LoVo (cell line): ENCODE measurements at places on chromosomes 6 and 20.

GRCh38 chr20:35702051-35702823 is 3.0 kb downstream of the ROMO1 start:
- no peak for DNase-seq

GRCh38 chr6:32393665-32394420 is 13.1 kb downstream of the BTNL2 start:
- no peak for DNase-seq

DNA sequence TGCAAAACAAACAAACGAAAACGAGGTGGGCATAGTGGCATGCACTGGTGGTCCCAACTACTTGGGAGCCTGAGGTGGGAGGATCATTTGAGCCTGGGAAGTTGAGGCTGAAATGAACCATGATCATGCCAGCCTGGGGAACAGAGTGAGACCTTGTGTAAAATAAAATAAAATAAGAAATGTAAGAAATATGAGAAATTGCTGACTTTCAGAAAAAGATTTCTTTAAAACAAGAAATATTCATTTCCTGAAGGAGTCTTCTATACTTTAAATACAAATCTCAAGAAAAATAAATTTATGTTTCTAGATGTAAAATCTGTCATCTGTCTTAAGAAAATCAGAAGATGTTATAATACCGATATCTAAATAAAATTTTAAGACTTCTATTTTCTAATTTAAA is 96.7 kb upstream of the ENPP5 start:
- no peak for DNase-seq

DNA sequence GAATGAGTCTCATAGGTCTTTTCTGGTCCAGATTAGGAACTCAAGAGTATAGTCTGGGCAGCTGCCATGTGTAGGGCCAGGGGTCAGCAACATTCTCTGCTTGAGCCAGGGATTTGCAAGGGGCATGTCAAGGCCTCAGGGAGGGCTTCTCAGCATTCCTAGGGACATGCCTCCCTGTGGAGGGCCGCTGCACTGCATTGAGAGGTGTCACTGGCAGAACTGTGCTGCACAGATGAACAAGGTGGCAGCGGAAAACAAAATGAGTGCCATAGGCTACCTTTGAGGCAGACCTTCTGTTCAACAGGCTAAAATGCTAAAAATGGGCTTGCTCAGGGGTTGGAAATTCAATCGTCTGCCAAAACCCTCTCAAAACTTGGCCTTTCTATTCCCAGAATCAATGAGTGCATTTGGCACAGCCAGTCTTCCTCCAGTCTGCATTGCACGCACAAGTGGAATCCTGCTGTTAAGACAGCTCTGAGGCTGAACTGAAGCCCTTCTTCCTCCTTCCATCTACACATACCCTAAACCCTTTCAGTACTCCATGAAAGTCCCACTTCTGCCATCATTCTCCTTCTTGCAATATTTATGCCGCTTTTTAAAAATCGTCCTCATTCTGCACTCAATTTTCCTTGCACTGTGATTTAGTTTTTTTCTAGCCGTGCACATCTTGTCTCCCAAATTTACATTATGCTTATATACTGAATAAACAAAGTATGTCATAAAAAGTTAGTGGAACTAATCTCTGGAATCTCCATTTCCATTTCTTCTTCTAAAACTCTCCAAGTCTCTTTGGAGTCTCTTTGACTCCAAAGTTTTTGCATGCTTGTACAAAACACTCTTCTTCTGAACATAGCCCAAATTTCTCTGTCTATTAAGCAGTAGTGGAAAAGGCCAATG is 51.7 kb downstream of the SLC26A8 start:
- DNase-seq: no peak

DNA sequence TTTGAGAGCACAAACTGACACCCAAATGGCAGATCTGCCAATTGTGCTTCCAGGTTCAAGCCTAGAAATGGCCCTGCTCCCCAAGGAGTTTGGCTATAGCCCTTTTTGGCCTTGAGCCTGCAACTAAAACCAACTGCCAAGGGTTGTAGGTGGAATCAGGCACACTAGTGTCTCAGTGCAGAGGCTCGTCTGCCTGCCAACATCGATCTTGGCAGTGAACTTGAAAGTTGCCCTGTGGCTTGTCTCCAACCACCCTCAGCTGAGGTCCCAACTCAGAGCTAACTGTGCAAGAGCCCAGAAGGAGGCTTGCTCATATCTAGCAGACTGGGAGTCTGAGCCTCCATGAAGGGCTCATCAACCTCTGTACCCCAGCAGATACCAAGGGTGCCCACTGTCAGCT is 92.7 kb upstream of the GLP1R start:
- DNase-seq: no peak

DNA sequence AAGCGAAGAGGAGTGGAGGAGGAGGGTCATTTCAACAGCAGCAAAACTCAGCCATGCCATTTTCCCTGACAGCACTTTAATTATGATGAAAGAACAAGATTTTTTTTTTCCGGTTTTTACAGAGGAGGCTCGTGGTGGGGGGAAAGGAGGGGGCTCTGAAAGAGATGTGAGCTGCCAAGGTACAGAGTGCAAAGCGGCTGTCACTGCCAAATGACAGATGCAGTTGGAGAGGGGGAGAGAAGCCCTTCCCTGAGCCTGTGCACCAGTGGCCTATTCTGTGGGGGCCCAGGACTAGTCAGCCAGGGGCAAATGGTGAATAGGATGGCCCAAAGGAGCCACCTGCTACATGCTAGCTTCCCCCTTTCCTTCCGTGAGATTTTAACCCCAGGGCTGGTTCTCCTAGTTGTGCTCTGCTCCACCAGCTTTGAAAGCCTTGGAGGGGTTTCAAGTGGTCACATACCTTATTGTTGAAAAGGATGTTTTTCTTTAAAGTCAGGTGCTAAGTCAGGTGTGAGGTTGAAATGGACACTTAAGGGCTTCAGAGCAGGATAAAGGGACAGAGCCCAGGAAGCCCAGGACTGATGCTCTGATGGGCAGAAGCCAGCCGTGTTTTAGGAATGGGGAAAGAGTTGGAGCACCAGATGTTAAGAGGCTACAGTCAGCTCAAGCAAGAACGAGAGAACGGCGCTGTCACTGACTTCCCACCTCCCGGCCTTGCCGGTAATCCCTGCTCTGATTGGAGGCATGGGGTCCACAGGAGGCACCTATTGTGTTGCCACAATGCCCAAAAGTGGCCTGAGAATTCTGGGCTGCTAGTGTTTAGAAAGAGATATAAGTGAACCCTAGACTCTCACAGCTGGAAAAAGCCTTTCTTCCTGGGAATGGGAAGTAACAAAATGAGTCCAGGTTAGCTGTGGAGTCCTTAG is 24.8 kb downstream of the GNAS start:
- DNase-seq: no peak

- DNase-seq: no peak
Measured at GRCh38 chr6:139846538-139847456, 472.3 kb upstream of the CITED2 start.

GRCh38 chr20:53869466-53870258 is 200.7 kb downstream of the BCAS1 start:
- DNase-seq: peak; percentile 90

GRCh38 chr6:97038437-97038836 is 113.9 kb downstream of the KLHL32 start:
- no peak for DNase-seq

GRCh38 chr20:57332105-57333089 is 2.8 kb downstream of the SPO11 start:
- DNase-seq: peak; percentile 33

DNA sequence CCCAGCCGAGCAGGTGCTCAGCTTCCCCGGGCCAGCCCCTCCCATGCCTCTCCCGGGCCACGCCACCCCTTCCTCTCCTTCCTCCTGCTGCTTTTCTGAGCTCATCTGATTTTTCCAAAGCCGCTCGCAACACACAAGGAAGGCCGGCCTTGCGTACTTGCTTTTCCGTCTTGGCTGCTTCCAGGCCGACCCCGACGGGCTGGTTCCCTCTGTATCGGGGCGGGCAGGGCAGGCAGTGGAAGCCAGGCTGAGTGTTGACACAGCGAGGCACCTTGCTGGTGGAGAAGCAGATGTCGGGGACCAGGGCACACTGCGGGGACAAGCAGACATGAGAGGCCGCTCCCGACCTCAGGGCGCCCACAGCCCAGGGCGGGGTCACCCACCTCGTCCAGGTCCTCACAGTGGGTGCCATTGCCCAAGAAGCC is 21.1 kb downstream of the THBS2 start:
- no peak for DNase-seq

- no peak for DNase-seq
Measured at GRCh38 chr6:153959276-153959675, 79.8 kb upstream of the OPRM1 start.

- DNase-seq: no peak
Measured at GRCh38 chr6:139355777-139356445, 18.5 kb downstream of the CITED2 start.

- DNase-seq: no peak
Measured at GRCh38 chr6:162852840-162853577, 125.2 kb downstream of the PACRG start.

DNA sequence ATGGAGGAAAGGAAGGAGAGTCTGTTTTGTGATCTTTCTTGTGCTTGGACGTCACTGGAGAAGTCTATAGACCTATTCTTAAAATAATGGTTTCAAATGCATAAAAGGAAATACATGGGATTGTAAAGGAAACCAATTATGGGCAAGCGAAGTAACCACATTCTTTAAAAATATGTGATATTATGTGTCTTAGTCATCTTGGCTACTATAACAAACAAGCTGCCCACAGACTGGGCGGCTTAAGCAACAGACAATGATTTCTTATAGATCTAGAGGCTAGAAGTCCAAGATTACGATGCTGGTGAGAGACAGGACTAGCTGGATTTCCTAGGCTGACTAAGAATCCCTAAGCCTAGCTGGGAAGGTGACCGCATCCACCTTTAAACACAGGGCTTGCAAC is 49.4 kb upstream of the CD83 start:
- DNase-seq: no peak

GRCh38 chr6:37552267-37552666 is 52.6 kb upstream of the CCDC167 start:
- DNase-seq: no peak

DNA sequence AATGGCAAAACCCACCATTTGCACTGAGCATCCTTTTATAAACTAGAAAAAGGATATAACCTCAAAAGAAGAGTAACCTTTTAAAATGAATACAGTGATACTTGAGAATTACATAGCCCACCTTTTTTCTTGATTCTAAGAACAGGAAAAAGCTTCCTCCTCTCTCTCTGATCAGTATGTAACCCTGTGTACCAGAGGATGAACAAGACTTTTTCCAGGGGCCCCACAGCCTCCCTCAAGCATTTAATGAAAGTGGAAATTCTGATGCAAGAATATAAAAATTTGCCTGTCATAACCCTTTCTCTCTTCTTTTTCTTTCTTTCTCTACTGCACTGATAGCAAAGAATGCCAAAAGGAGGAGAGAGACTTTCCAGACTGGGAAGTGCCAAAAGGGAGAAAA is 64.2 kb upstream of the BTN3A2 start:
- no peak for DNase-seq

- no peak for DNase-seq
Measured at GRCh38 chr6:89581689-89582088, 56.9 kb downstream of the LYRM2 start.

DNA sequence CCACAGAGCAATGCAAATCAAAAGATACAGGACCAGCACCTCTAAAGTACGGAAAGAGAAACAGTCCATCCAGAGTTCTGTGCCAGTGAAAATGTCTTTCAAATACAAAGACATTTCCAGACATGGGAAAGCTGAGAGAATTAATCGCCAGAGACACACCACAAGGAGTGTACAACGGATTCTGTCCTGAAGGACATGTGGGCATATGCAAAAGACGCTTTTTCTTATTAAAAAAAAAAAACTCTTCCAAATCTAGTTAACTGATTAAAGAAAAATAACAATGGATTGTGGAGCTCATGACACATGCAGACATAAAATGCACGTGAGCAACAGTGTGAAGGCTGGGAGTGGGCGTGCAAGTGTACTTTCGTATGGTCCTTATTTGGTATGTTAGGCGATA is 22.8 kb downstream of the KIF25 start:
- DNase-seq: no peak

- no peak for DNase-seq
Measured at GRCh38 chr20:23257848-23258746, 92.5 kb upstream of the NXT1 start.

DNA sequence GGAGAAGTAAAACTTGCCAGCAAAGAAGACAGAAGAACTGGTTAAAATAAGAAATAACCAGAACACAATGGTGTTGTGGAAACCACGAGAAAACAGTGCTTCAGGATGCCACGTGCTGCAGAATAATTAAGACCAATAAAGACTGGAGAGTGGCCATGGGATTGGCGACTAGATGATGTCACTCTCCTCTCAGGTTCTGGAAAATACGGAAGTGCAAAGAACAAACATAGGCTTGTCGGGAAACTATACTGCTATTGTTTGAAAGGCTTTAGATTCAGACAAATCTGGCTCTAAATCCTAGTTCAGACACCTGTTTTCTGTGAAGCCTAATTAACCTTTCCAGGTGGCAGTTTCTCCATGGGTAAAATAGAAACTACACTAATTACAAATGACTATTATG is 138.4 kb upstream of the STXBP5 start:
- DNase-seq: no peak

GRCh38 chr6:108730635-108731515 is 117.3 kb upstream of the ARMC2 start:
- no peak for DNase-seq

DNA sequence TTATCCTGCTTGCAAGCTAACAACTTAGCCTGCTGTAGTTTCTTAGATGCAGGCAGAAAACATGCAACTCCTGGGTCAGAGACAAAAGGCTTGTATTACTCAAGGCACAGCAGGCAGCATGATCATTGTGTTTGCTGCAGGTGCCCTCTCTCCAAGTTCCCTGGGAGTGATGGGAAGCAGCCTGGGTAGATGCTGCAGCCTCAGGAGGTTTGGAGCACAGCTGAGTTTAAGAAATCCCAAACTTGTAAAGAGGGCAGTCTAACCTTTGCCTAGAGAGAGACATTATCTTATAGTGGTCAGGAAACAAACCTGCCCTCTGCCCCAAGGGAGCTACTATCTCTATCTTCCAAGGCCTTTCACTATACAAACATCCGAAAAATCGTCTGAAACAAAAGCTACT is 61.1 kb downstream of the PFDN4 start:
- DNase-seq: no peak

DNA sequence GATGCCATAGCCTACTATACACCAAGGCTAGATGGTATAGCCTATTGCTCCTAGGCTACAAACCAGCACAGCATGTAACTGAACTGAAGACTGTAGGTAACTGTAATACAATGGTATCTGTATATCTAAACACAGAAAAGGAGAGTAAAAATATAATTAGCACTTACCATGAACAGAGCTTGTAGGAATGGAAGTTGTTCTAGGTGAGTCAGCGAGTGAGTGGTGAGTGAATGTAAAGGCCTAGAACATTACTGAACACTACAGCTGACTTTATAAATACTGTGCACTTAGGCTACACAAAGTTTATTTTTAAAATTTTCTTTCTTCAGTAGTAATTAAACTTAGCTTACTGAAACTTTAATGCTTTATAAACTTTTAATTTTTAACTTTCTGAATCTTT is 129.5 kb downstream of the BTBD9 start:
- no peak for DNase-seq

DNA sequence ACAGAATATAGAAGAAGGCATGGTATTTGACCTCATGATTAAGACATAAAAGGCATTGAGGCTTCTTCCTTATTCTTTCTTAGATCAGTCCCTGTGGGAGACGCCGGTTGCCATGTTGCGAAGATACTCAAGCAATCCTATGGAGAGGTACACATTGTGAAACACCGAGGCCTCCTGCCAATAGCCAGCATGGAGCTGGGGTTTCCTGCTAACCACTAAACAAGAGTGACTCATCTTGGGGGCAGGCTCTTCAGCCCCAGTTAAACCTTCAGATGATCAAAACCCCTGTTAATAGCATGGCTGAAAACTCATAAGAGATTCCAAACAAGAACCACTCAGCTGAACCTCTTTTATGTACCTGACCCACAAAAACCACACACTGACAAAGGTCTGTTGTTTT is 478.8 kb downstream of the CD83 start:
- DNase-seq: peak; percentile 41

GRCh38 chr6:82249381-82250253 is 2.1 kb upstream of the IBTK start:
- DNase-seq: no peak
